ENCODE measurements at places on chromosomes 7 and 10. TPM values are rescaled to one million over a fixed set of nuclear protein-coding genes. Genes with fewer than 3 reads are reported as not detected.

DNA sequence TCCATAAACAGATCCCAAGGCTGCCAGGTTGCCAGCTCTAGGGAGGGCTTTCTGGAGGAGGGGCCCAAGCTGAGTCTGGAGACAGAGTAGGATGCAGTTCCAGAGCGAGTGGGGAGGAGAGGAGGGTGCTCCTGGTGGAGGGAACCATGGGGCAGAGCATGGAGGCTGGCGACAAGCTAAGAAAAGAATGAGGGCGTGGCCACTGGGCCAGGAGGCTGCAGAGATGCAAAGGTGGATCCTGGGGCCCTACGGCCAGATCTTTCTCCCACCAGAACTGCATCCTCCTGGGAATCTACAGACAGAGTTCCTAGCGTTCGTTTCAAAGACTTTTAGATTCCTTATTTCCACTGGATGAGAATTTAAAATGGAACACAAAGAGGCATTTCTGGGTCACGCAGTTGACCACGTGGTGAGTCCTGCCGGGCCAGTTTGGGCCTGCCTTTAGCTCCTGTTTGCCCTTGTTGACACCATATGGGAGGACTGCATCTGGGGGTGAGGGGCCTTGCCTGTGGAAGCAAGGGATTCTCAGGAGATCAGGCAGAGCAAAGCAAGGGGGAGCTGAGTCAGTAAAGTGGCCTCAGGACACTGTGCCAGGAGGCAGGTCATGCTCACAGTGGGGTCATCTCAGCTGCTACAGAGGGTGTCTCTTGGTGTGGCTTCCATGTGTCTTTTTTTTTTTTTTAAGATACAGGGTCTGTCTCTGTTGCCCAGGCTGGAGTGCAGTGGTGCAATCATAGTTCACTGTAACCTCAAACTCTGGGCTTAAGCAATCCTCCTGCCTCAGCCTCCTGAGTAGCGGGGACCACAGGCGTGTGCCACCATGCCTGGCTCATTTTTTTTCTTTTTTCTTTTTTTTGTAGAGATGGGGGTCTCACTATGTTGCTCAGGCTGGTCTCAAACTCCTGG lies 137.8 kb downstream of the SH3PXD2A start:
- no peak for DNase-seq

- no peak for DNase-seq
Observed at GRCh38 chr7:29122759-29123158, 23.6 kb downstream of the CPVL start.

DNA sequence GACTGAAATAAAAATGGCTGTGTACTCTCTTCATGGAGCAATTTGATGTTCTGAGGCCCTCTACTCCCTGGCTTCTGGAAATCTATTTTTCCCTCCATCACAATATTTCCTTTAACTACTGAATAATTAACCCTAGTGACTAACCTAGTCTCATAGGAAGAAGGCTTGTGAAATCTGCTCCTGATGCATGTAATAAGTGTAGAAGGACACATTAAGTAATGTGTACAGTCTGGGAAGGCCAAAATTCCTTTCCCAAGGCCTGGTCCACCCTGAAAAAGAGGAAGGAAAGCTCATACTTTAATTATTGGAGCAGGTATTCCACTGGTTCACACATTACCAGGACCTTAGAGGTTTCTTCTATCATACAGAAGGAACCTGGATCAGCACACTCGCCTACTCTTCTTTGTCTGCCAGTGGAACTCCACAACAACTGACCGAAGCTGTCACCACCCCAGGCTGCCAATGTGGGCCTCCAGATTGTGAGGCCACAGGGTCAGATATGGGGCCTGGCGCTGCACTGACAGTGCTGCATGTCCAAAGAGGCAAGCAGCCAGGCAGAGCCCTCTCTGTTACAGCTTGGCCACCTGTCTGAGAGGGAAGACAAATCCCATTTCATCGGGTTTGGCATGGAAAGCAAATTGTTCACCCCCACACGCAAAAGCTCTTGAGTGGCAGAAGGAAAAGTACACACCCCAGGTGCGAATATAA lies 54.4 kb upstream of the FAM133B start:
- peak; percentile 34 for DNase-seq

DNA sequence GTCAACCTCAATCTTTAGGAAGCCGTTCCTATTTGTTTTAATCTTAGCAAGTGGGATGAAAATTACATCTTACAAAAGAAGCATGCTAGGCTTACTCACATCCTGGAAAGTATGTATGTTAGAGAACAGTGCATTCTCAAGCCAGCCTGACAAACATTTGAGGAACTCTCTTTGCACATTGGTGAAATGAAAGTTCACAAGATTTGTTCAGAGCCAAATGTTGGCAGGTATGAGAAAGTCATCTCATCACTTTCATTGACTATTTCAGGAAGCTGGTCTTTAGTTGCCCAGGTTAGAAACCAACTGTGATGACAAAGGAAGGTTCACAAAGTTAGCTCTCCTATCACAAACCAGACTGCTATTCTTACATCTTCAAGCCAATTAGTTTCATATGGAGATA lies 57.1 kb downstream of the ABCB1 start:
- peak; percentile 4 for DNase-seq

DNA sequence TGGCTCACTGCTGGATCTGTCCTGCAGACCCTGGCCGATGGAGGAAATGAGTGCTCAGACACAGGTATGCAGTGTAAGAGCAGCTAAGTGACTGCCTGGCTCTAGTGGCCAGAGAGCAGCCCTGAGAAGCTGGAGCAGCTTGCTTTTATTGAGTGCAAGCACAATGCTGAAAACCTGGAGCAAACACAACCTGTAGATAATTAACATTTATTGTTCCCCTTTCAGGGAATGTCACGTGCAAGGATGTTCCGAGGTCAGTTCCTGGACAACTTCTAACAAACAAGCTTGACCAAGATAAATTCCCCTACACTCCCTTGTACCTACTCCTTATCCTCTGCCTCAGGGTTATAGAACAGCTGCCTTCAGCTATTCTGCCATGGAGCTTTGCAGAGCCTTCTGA lies 31.3 kb downstream of the DDC start:
- DNase-seq = no peak

DNA sequence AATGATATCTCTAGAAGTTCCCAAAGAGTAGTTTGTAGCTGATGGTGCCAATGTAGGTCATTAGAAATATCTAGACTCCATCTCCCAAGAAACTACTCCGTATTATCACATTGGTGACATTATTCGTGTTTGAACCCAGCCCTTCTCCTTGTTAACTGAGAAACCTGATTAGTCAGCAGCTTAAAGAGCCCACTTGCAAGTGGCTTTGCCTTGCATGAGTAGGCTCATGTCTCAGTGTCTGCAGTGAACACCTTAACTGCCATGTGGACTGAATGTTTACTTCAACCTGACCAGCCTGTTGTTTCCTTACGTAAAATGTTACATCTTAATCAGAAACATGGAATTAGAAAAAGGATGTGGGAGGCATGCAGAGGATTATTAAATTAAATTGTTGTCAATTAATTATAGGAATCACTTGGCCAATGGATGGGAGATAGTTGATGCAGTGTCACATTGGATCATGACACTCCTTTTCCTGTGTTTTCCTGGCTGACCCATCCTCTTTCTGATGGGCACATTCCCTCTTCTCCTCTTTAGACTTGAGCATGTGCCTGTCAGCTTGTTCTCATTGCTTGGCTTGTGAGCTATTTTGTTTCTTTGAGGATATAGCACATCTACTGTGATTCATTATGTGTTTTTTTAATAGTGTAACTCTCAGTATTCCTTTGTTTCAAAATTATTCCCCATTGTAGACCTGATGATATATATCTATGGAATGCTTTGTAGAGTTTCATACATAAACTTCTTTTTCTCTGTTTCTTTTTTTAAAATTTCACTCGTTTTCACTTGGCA lies 18.0 kb downstream of the STARD3NL start:
- peak; percentile 64 for DNase-seq

GRCh38 chr7:105794741-105795729 lies 81.4 kb downstream of the ATXN7L1 start:
- DNase-seq = peak; percentile 51

DNA sequence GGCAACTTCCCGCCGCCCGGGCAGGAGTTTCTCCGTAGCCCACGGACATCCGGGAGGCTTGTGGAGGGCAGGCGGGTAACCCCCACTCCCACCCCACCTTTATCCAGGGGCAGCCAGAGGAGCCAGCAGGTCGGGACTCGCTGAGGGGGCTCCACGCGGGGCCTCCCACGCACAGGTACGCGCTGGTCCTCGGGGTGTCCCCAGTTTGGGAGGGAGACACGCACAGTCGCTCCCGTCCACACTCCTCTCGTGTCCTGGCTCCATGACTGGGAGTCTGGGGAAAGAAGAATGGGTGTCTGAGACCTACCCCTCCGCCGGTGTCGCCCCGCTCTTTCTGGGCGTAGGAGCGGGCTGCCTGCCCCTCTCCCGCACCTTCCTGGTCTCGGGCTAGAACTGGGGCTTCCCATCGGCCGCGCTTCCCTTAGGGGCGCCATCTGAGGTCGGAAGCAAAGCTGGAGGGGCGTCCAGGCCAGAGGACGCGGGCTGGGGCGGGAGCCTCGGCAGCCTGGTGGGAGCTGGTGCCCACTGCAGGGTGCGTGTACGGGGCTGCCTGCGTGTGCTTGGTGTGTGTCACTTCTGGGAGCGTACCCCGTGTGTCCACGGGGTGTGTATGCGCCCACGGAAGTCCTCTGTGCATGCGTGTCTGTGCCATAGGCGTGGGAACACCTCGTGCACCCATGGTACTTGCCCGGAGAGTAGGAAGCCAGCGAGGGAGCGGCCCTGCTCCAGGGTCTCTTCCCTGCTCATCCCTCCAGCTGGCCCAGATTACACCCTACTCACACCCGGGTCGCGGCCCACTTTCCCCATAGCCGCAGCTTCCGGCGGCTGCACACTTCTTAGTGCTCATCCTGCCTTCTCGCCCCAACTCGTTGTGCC lies 73.0 kb upstream of the LEP start:
- no peak for DNase-seq

DNA sequence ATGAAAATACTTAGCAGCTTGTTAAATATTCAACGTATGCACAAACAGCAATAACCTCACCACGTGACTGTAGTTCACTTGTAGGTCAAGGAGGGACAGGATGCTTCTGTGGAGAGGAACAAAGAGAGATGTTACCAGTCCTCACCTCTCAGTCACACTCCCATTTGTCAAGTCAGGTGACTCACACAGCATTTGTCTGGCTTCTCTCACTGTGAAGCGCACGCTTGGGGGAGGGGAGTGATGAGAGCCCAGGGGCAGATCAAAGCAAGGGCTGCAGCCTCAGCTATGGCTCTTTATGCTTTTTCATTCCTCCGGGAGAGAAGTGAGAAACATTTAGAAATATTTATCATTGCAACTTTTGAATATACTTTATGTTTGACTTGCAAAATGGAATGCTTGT lies 2.9 kb upstream of the RBM20 start:
- peak; percentile 64 for DNase-seq

DNA sequence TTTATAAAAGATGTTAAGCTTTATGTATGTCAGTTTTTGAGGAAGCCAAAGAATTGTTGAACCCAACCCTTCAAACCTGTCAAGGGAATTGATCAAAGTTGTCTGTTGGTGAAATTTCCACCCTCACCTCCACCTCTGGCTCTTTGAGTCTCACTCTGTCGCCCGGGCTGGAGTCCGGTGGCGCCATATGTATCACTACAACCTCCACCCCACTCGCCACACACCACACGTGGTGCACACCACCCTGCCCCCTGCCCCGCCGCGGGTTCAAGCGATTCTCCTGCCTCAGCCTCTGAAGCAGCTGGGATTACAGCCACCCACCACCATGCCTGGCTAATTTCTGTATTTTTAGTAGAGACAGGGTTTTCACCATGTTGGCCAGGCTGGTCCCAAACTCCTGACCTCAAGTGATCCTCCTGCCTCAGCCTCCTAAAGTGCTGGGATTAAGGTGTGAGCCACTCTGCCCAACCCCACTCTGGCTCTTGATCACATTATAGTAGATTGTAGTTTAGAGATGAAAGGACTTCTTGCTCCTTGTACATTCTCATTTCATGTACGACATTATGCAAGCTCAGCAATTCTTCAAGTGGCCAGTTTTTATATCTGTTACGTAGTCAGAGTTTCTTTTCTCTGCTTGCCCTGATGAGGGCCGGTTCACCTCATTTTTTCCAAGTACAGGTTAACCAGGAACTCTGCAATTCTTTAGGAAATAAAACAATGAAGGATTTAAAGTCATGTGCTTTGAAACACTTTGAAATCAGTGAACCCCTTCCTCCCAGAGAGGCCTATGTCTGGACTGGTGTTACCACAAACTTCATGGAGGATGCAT lies 7.0 kb downstream of the BAMBI start:
- DNase-seq = no peak

- no peak for DNase-seq
Observed at GRCh38 chr7:128005117-128005516, 26.1 kb downstream of the LRRC4 start.

GRCh38 chr10:110307805-110308204 lies 3.1 kb upstream of the SMNDC1 start:
- no peak for DNase-seq

GRCh38 chr10:75195035-75195763 lies 15.4 kb upstream of the VDAC2 start:
- peak; percentile 90 for DNase-seq

GRCh38 chr10:71241830-71242621 lies 29.7 kb downstream of the UNC5B start:
- DNase-seq = peak; percentile 37

GRCh38 chr7:73353243-73353642 lies 25.3 kb downstream of the FKBP6 start:
- no peak for DNase-seq

GRCh38 chr7:144869082-144869481 lies 33.2 kb upstream of the TPK1 start:
- no peak for DNase-seq

- no peak for DNase-seq
Observed at GRCh38 chr10:95793401-95794045, 37.6 kb downstream of the ENTPD1 start.

DNA sequence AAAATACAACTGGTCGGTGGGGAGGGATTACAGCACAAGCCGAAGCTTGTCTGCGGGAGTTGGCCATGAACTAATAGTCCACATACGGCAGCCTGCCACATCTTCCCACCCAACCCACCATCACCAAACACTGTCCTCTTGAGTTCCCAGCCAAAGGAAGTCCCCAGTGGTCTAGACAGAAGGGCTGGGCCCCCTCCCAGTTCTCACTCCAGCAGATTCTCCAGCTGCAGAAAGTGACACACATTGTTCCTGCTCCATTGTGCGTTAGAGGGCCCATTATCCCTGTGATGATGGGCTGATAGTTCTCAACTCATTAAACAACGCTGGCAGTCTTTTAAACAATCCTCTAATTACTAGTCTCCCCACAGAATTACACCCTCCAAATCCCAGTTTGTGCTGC lies 148.0 kb downstream of the FGFR2 start:
- no peak for DNase-seq

DNA sequence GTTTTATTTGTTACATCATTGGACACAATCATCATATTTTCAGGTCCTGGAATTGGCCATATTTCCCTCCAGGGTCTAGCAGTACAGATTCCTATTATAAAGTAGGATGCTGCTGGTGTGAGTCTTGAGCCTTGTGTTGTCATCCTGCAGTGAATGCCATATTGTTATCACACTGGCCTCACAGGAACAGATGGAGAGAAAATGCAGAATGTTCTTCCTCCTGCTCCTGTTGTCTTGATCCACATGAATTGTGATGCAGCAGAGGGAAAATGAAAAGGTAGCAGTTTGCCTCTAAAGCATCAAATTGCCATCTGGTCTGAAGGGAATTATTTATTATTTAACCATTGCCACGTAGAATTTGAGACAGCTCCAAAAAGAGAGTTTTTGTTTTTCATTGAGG lies 248.6 kb downstream of the GPAM start:
- DNase-seq = no peak

DEPP1 gene
- total RNA-seq = 8.0 TPM

PDE1C gene
- 14.9 TPM for total RNA-seq

GPC2 gene
- total RNA-seq = 7.6 TPM

AGAP6 gene
- 12.3 TPM for total RNA-seq

SLC13A1 gene
- not detected for total RNA-seq

Data from astrocyte (in vitro differentiated cells and primary cell).